ENCODE measurements at places on chromosomes 11 and 22.

- no peaks in the 10 kb centered on the region for H3K4me1 ChIP-seq
- H3K27ac ChIP-seq = no peak overlapping the region
- no peak for DNase-seq
- H3K4me3 ChIP-seq = no peak overlapping the region
Observed at GRCh38 chr22:45731798-45732495, 60.3 kb downstream of the ATXN10 start.

GRCh38 chr22:41250127-41250526 lies 9.4 kb upstream of the CHADL start:
- no peak for DNase-seq
- H3K27me3 ChIP-seq = no peaks in the 10 kb centered on the region
- H3K4me1 ChIP-seq = no peaks in the 10 kb centered on the region
- H3K4me3 ChIP-seq = no peak overlapping the region

GRCh38 chr11:30414244-30414643 lies 91.3 kb downstream of the ARL14EP start:
- no peaks in the 10 kb centered on the region for H3K27me3 ChIP-seq
- H3K36me3 ChIP-seq = no peaks in the 10 kb centered on the region
- H3K4me3 ChIP-seq = no peak overlapping the region
- H3K27ac ChIP-seq = no peak overlapping the region

- H3K27me3 ChIP-seq = no peaks in the 10 kb centered on the region
- peaks cover 93% of the 10 kb centered on the region for H3K36me3 ChIP-seq
- H3K4me3 ChIP-seq = no peak overlapping the region
- no peaks in the 10 kb centered on the region for H3K4me1 ChIP-seq
Observed at GRCh38 chr11:67493548-67494370, 10.9 kb downstream of the AIP start.

DNA sequence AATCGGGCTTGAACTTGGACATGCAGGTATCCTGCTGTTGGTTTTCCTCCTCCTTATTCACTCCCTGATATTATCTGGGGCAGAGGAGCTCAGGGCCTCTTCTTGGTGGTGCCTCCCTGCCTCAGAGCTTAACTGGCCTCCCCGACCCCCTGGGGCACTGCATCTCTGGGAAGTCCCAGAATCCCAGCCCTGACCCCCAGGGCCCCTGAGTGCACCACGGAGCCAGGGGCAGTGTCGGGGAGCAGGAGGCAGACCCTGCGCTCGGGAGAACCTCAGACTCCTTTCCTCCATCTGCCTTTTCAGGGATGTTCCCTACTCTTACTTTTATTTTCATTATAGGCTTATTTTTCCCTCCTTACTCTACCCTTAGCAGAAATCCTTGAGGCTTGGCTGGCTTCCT lies 537.0 kb downstream of the BRD1 start:
- no peak overlapping the region for H3K4me3 ChIP-seq
- no peaks in the 10 kb centered on the region for H3K27me3 ChIP-seq
- no peaks in the 10 kb centered on the region for H3K36me3 ChIP-seq

DNA sequence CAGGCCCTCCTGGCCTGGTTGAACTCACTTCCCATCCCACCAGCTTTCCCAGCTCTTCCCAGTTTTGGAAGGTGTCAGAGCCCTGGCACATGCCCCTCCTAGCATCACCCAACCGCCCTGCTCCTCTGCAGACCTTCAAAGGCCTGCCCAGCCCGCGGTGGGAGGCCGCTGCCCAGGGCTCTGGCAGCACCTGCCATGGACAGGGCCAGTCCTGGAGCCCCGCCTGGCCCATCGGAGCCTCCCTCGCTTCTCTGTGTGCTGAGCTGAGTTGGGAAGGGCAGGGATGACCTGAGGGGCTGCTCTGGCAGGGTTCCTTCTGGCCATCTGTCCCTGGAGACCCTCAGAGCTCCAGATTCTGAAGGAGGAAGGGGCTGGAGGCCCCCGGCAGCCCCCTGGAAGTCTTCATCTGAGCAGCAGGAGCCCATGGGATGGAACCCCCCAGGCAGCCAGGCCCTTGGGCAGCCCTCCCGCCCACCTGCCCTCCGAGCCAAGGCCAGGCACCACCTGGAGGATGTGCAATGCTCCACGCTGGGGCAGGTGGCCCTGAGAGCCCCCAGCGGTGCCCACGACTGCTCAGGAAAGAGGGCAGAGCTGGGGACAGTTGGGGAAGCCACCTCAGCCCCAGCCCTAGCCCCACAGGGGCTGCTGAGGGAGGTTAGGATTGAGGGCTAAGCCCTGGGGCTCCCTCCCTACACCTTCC lies 3.6 kb downstream of the LSP1 start:
- H3K27ac ChIP-seq = no peak overlapping the region
- H3K36me3 ChIP-seq = no peaks in the 10 kb centered on the region
- DNase-seq = no peak
- H3K4me1 ChIP-seq = peaks cover 36% of the 10 kb centered on the region
- H3K4me3 ChIP-seq = no peak overlapping the region
- no peaks in the 10 kb centered on the region for H3K27me3 ChIP-seq

- no peaks in the 10 kb centered on the region for H3K4me1 ChIP-seq
- H3K27me3 ChIP-seq = no peaks in the 10 kb centered on the region
- DNase-seq = no peak
- no peak overlapping the region for H3K27ac ChIP-seq
- no peaks in the 10 kb centered on the region for H3K36me3 ChIP-seq
Observed at GRCh38 chr22:43537019-43537585, 125.3 kb downstream of the MPPED1 start.

DNA sequence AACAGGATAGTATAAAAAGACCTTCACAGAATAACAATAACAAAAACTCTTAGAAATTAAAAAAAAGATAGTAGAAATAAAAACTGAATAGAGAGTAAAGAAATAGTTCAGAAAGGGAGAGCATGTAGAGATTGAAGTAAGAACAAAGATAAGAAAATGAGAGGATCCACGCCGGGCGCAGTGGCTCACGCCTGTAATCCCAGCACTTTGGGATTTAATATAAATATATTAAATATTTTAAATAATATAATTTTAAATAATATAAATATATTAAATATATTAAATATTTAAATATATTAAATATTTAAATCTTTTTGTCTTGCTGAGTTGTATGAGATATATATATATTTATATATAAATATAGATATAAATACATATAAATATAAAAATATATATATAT lies 11.0 kb downstream of the APOA4 start:
- no peak overlapping the region for H3K27ac ChIP-seq
- H3K4me1 ChIP-seq = no peaks in the 10 kb centered on the region
- H3K4me3 ChIP-seq = no peak overlapping the region
- no peaks in the 10 kb centered on the region for H3K36me3 ChIP-seq
- no peaks in the 10 kb centered on the region for H3K27me3 ChIP-seq

GRCh38 chr22:27687984-27688545 lies 113.5 kb downstream of the MN1 start:
- H3K27ac ChIP-seq = no peak overlapping the region
- H3K4me3 ChIP-seq = no peak overlapping the region
- H3K4me1 ChIP-seq = no peaks in the 10 kb centered on the region

DNA sequence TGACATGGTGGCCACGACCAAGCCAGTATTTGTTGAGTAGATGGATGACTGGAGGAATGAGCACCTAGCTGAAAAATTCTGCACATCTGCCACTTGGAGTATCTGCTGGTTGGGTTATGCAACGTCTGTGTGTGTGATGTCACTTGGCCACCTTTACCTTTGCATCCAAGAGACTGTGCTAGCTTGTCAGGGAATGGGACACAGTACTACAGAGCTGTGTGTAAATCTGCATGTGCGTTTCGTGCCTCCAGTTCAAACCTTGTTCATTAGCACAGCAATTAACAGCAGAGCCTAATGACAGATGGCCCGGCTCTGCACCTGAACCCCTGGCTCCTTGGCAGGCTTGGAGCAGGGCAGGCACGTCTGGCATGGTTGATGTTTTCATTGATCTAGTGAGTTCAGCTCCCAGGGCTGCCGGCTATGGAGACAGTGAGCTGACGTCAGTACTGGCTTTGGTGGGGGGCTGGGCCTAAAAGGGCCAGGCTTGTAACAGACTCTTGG lies 188.4 kb upstream of the NAV2 start:
- no peak overlapping the region for H3K27ac ChIP-seq
- no peak for DNase-seq
- no peaks in the 10 kb centered on the region for H3K27me3 ChIP-seq
- H3K4me3 ChIP-seq = no peak overlapping the region

DNA sequence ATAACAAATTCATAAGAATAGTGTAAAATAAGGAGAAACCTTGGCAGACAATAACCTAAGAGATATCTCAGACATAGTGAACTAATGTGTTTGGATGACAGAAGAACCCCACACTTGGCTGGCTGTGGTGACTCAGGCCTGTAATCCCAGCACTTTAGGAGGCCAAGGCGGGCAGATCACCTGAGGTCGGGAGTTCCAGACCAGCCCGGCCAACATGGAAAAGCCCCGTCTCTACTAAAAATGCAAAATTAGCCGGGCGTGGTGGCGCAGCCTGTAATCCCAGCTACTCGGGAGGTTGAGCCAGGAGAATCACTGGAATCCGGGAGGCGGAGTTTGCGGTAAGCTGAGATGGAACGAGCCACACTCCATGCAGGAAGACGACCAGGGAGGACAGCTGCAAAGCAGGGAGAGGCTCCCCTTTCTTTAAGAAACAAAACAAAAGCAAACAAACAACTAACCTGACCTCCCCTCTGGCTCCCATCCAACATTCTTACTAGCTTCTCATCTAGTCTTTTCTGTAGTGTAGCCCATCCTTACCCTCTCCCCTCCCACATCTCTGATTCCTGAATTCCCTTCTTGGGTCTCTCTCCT lies 84.2 kb downstream of the ZNF280B start:
- H3K36me3 ChIP-seq = no peaks in the 10 kb centered on the region
- H3K27me3 ChIP-seq = no peaks in the 10 kb centered on the region
- no peak for DNase-seq
- H3K4me1 ChIP-seq = no peaks in the 10 kb centered on the region
- H3K27ac ChIP-seq = no peak overlapping the region

- H3K4me3 ChIP-seq = no peak overlapping the region
- no peak overlapping the region for H3K27ac ChIP-seq
- H3K27me3 ChIP-seq = no peaks in the 10 kb centered on the region
- no peak for DNase-seq
- no peaks in the 10 kb centered on the region for H3K4me1 ChIP-seq
Observed at GRCh38 chr22:47409539-47410275, 647.3 kb downstream of the TBC1D22A start.

GRCh38 chr11:69950120-69950519 lies 128.0 kb upstream of the ANO1 start:
- no peak overlapping the region for H3K4me3 ChIP-seq
- H3K27ac ChIP-seq = no peak overlapping the region
- no peaks in the 10 kb centered on the region for H3K27me3 ChIP-seq
- DNase-seq = no peak
- no peaks in the 10 kb centered on the region for H3K4me1 ChIP-seq

DNA sequence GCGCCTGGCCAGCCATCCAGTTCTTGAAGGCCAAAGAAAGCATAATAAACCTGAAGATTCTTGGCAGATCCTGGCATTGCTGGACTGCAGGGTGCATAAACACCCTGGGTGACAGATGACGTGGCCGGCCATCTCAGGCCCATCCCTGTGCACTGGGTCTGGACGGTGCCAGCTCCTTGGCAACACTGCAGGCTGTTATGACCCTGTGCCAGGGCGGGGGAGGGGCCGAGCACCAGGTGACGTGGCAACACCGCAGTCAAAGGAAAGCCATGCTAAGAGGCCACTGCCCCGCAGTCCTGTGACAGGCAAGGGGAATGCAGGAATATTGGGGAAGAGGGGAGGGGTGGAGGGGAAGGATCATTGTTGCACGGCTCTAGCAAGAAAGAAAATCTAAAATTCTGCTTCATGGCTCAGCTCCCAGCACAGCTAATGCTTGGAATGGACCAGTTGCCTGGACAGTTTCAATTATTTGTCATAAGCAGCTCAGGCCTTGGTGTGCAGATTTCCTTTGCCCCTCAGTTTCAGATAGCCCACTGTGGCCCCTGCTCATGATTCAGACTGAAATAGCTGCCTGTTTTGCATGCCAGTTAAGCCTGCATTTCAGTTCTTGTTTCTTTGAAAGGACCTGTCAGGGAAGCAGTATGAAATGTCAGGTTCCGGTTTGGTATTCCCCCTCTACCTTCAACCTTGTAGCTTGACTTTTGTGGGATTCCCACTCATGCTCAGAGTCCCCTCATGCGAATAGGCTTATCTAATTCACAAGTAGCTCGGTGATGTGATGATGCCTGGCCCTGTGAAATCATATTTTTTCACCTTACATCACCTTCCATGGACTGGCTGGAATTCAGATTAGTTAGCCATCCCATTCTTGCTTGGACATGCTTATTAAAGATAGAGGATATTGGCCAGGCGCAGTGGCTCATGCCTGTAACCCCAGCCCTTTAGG lies 29.7 kb upstream of the DDX6 start:
- H3K4me1 ChIP-seq = peaks cover 8% of the 10 kb centered on the region
- H3K27me3 ChIP-seq = no peaks in the 10 kb centered on the region
- no peak overlapping the region for H3K4me3 ChIP-seq

- H3K4me1 ChIP-seq = no peaks in the 10 kb centered on the region
- H3K27me3 ChIP-seq = no peaks in the 10 kb centered on the region
- no peak overlapping the region for H3K27ac ChIP-seq
- H3K36me3 ChIP-seq = no peaks in the 10 kb centered on the region
- no peak for DNase-seq
- no peak overlapping the region for H3K4me3 ChIP-seq
Observed at GRCh38 chr11:75090671-75091177, 6.0 kb downstream of the OR2AT4 start.

Measured in Peyer's patch (tissue), 4 donors.